ENCODE measurements at places on chromosomes 1 and 21. TPM values are rescaled to one million over a fixed set of nuclear protein-coding genes. Genes with fewer than 3 reads are reported as not detected.

The PSMB2 gene
- 31.8 TPM for total RNA-seq

The MAP3K6 gene
- total RNA-seq = 29.4 TPM

The RNU1-4 gene
- under 0.01 TPM for total RNA-seq

The PRR9 gene
- total RNA-seq = not detected

The RXFP4 gene
- not detected for total RNA-seq

DNA sequence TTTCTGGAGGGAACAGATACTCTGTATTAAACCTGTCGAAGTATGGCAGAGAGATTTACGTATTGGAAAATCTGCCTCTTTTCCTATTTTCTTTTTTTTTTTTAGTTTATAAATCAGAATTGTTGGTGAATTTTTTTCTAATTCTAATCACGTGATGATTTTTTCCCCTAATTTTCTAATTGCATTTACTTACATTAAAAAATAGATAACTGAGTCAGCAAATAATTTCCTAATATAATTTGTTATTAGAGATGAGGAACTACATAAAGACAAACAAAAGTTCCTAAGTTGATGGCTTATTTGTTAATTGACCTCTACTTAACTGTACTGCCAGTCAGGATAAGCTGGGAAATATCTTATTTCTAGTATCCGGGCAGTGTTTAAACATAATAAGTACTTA lies 34.6 kb downstream of the SNX7 start:
- DNase-seq = no peak
- H3K4me1 ChIP-seq = no peaks in the 10 kb centered on the region
- no peak overlapping the region for H3K27ac ChIP-seq
- H3K4me3 ChIP-seq = no peak overlapping the region

- DNase-seq = no peak
- H3K36me3 ChIP-seq = no peaks in the 10 kb centered on the region
- H3K27me3 ChIP-seq = no peaks in the 10 kb centered on the region
- no peak overlapping the region for H3K4me3 ChIP-seq
- H3K4me1 ChIP-seq = no peaks in the 10 kb centered on the region
These were observed 287.5 kb downstream of the LRRIQ3 start for GRCh38 chr1:73910466-73910865.

GRCh38 chr1:18723206-18723605 lies 92.6 kb downstream of the PAX7 start:
- no peaks in the 10 kb centered on the region for H3K36me3 ChIP-seq
- no peaks in the 10 kb centered on the region for H3K4me1 ChIP-seq
- H3K27ac ChIP-seq = no peak overlapping the region
- DNase-seq = no peak
- H3K27me3 ChIP-seq = peaks cover 92% of the 10 kb centered on the region
- H3K4me3 ChIP-seq = no peak overlapping the region

DNA sequence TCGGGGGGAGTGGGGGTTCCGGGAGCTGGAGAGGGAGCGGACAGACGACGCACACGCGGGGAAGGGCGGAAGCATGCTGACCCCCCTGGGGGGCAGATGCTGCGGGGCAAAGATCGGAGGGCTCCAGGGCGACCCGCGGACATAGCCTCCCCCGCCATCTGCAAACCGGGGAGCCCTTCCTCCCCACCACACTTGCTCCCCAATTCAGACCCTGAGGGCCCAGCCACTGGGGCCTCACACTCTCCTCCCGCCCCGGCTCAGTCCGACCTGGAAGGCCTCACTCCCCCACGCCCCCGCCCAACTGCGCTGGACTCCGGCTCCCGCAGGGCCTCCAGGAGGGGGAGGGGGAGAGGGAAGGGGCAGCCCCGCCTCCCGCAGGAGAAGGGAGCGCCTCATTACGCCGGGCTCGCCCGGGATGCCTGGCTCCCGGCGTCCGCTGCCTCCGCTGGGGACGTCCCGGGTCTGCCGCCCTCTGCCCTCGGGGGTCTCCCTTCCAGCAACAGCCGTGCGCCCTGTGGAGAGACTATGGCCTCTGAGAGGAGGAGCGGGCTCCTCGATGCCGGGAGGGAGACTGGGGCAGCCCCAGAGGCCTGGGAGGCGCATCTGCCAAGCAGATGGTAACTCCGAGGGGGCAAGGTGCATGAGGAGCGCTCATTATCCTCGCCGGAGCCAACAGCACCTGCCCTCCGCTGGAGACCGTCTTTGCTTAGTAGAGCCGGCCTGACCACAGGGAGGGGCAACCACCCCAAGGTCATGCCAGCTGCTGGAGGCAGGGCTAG lies 636 bp upstream of the CAMK2N1 start:
- peak; percentile 86 for DNase-seq
- H3K36me3 ChIP-seq = no peaks in the 10 kb centered on the region
- peak overlapping the region; percentile 95 for H3K27ac ChIP-seq
- peak overlapping the region; percentile 88 for H3K4me3 ChIP-seq

DNA sequence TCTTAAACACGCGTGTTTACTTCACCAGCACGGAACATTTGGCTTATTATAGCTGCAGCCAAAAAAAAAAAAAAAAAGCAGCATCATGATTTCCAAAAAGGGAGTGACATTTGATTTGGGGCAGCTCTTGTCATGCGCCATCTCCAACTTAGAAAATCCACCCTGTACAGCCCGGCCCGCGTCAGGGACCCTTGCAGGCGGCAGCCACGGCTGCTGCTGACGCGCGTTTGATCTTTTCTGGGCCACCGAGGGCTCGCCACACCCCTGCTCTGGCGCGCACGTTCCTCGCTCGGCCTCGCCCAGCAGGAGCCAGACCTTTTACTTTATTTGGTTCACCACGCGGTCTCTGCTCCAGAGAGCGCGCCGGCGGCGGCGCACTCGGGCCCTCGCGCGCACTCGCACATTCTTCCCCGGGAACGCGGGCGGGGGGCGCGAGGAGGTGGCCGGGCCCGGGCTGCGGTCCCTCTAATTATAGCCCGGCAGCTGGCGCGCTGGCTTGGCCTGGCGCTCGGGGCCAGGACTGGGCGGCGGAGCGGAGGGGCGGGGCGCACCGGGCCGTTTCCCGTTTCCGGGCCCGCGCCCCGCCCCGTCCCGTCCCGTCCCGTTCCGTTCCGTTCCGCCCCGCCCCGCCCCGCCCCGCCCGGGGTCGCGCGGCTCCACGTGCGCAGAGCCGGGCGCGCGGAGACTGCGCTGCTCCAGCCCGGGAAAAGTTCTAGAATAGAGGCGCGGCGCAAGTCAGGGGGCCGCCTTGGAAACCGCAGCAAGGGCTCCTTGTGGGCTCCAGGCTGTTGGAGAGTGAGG lies 10.2 kb downstream of the IRF2BP2 start:
- peak; percentile 76 for DNase-seq
- H3K27me3 ChIP-seq = no peaks in the 10 kb centered on the region
- H3K4me3 ChIP-seq = peak overlapping the region; percentile 54
- H3K4me1 ChIP-seq = peaks cover 16% of the 10 kb centered on the region
